DND-41 (cell line): ENCODE measurements at places on chromosomes 4 and X.

DNA sequence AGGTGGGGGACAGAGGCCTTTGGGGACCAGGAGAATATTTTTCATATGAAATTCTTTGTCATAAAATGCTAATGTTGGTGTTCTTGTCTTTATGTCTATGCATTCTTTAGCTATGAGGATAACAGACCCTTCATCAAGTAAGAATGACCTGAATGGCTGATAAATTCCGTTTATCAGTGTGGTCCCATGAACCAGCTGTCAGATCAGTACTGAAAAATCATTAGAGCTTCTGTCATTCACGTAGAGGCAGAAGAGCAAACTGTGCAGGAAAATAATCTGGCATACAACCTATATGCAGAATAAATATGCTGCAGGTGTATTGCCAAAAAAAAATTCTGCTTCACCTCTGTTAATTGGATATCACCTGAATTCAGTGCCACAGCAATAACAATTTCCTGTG, 828.6 kb downstream of the ADGRL3 start:
- H3K4me1 ChIP-seq, result peaks cover 6% of the 10 kb centered on the region; the same call in 1 of the 2 replicates
- no peak overlapping the region for H3K4me3 ChIP-seq
- DNase-seq, result no peak
- H3K36me3 ChIP-seq, result no peaks in the 10 kb centered on the region
- H3K27ac ChIP-seq, result no peak overlapping the region
- H3K27me3 ChIP-seq, result no peaks in the 10 kb centered on the region

DNA sequence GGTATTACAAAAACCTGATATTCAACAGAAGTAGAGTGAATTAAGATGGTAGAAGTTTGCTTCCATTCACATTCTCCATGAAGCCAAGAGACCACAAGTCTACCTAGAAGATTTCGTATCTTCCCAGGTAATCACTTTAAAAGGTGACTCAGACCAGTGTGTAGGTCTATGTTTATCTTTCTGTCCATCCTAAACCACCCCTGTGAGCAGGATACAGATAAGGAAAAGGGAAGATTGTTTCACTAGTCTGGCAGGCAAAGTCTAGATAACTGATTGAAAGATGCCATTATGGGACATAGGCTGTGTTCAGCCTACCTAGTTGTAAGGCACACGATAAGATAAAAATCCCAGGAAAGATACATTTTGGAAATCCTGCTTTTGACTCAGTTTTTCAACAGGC, 244.3 kb upstream of the NWD2 start:
- DNase-seq, result no peak
- no peak overlapping the region for H3K4me3 ChIP-seq
- no peaks in the 10 kb centered on the region for H3K36me3 ChIP-seq
- no peaks in the 10 kb centered on the region for H3K27me3 ChIP-seq
- no peak overlapping the region for H3K27ac ChIP-seq
- no peaks in the 10 kb centered on the region for H3K4me1 ChIP-seq

DNA sequence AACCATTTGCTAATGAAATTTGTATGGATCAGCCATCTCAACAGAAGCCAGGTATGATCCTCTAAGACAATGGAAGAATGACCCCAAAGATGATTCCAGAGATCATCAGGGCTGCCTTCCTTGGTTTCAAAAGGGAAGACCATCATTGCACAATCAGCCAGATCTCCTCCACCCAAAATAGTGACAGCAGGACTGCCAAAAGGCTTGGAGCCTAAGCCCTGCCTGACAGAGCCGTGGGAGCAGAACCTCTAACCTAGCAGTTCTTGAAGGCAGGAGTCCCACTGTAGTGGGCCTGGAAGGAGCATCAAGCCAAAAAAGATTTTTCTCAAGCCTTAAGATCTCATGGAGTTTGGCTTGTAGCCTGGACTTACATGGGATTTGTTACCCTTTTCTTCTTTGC, 226.0 kb downstream of the RASL11B start:
- H3K27me3 ChIP-seq, result no peaks in the 10 kb centered on the region
- H3K4me3 ChIP-seq, result no peak overlapping the region
- H3K36me3 ChIP-seq, result no peaks in the 10 kb centered on the region
- no peaks in the 10 kb centered on the region for H3K4me1 ChIP-seq

DNA sequence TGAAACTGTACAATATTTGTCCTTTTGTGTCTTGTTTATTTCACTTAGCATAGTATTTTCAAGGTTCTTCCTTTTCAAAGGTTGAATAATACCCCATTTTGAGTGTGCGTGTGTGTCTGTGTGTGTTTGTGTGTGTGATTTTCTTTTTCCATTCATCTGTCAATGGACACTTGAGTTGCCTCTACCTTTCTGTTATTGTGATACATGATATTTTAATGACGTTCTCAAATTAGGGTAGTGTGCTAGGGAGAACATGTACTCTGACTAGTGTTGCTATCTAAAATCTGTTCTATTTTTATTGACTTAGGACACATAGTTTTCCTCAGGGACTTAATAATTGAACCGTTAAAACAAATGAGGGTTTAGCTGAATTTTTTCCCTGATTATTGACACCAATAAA, 9.9 kb downstream of the MMRN1 start:
- no peaks in the 10 kb centered on the region for H3K36me3 ChIP-seq
- H3K4me3 ChIP-seq, result no peak overlapping the region
- no peak overlapping the region for H3K27ac ChIP-seq
- peaks cover 16% of the 10 kb centered on the region for H3K4me1 ChIP-seq
- H3K27me3 ChIP-seq, result no peaks in the 10 kb centered on the region

- no peak for DNase-seq
- H3K4me1 ChIP-seq, result peaks cover 87% of the 10 kb centered on the region
- H3K27ac ChIP-seq, result peak overlapping the region; percentile 84
- no peaks in the 10 kb centered on the region for H3K27me3 ChIP-seq
Measured at GRCh38 chr4:142725886-142726285, 120.2 kb downstream of the INPP4B start.

DNA sequence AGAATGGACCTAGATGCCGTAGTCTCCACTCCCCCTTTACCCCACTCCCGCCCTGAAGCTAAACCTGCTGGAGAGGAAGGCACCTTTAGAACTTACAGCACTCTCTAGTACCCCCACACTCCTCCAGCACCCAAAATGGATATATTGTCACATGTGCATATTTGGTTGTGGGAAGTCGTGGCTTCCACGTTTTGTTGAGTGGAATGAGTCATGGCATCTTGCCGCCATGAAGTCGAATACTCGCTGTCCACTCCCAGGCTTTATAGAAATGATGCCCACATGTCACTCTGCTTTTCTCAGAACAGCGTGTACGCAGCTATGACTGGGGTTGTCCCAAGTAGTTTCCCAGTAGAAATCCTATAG, 545 bp downstream of the ABCE1 start:
- peaks cover 39% of the 10 kb centered on the region for H3K36me3 ChIP-seq
- H3K4me1 ChIP-seq, result peaks cover 58% of the 10 kb centered on the region
- H3K27ac ChIP-seq, result peak overlapping the region; percentile 93
- DNase-seq, result peak; percentile 48
- no peaks in the 10 kb centered on the region for H3K27me3 ChIP-seq

- no peak overlapping the region for H3K4me3 ChIP-seq
- no peak for DNase-seq
- H3K36me3 ChIP-seq, result no peaks in the 10 kb centered on the region
Measured at GRCh38 chrX:22088326-22088725, 56.2 kb downstream of the PHEX start.

GRCh38 chr4:26223155-26223554, 97.7 kb upstream of the RBPJ start:
- no peak for DNase-seq
- H3K4me3 ChIP-seq, result no peak overlapping the region
- no peaks in the 10 kb centered on the region for H3K36me3 ChIP-seq
- H3K27ac ChIP-seq, result no peak overlapping the region
- H3K27me3 ChIP-seq, result no peaks in the 10 kb centered on the region
- no peaks in the 10 kb centered on the region for H3K4me1 ChIP-seq

DNA sequence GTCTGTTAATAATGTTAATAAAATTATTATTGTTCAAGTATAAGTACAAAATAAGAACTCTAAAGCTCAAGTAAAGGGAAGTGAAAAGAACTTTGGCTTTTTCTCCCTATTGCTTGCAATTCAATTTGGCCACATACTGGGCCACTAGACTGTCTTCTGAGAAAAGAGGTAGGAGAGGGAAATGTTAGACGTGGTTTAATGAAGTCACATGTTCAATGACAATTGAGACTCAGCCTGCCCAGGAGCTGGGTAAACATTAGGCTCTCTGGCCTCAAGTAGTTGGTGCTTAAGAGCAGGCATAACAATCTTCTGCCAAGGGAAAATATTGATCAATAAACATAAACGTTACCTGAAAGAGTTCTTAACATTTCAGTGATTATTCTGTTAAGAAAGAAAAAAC, 15.1 kb upstream of the PRSS12 start:
- DNase-seq, result no peak
- no peak overlapping the region for H3K4me3 ChIP-seq
- H3K27me3 ChIP-seq, result peaks cover 5% of the 10 kb centered on the region

GRCh38 chrX:63652086-63652765, 132.8 kb downstream of the ARHGEF9 start:
- H3K27me3 ChIP-seq, result no peaks in the 10 kb centered on the region
- peaks cover 36% of the 10 kb centered on the region for H3K36me3 ChIP-seq
- no peak for DNase-seq
- no peak overlapping the region for H3K27ac ChIP-seq
- no peaks in the 10 kb centered on the region for H3K4me1 ChIP-seq
- no peak overlapping the region for H3K4me3 ChIP-seq

GRCh38 chrX:136710325-136710951, 62.5 kb downstream of the CD40LG start:
- peaks cover 52% of the 10 kb centered on the region for H3K36me3 ChIP-seq
- no peak overlapping the region for H3K4me3 ChIP-seq
- no peak for DNase-seq
- peaks cover 2% of the 10 kb centered on the region for H3K4me1 ChIP-seq

- H3K36me3 ChIP-seq, result no peaks in the 10 kb centered on the region
- H3K27ac ChIP-seq, result no peak overlapping the region
Measured at GRCh38 chr4:8251110-8251883, 18.3 kb upstream of the HTRA3 start.

GRCh38 chr4:56211202-56211601, 176.1 kb downstream of the AASDH start:
- no peak for DNase-seq
- no peaks in the 10 kb centered on the region for H3K27me3 ChIP-seq
- H3K4me3 ChIP-seq, result no peak overlapping the region
- no peaks in the 10 kb centered on the region for H3K36me3 ChIP-seq

DNA sequence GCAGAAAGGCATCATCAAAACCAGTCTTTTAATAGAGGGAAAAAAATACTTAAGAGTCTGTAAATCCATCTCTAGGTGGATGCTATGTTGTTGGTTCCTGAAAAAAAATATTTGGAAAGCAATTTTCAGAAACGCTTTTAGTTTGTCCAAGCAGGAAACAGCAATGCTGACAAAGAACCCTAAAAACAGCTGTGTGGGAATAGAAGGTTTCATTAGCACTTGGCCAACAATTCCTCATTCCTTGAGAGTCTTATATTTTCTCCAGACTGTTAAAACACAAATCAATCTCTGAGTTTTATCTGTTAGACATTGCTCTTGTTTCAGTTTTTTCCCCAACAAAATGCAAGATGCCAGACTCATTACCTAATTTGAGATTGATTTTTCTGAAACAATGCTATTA, 6.4 kb downstream of the MXRA5 start:
- no peaks in the 10 kb centered on the region for H3K36me3 ChIP-seq
- no peaks in the 10 kb centered on the region for H3K27me3 ChIP-seq
- no peak for DNase-seq
- no peak overlapping the region for H3K4me3 ChIP-seq
- no peak overlapping the region for H3K27ac ChIP-seq

DNA sequence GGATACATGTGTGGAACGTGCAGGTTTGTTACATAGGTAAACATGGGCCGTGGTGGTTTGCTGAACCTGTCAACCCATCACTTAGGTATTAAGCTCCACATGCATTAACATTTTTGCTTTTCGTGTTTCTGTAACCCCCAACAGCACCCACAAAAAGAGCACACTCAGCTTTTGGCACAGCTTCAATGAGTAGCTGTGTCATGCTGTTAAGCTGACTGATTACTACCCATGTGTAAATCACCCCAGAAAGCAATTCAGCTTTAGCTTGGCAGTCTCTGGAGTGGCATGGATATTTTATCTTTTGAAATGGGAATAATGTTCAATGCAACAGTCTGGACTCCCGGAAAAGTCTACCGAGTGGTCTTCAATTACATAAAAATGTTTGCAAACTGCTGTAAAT, 734.3 kb downstream of the STIM2 start:
- no peak for DNase-seq
- no peaks in the 10 kb centered on the region for H3K4me1 ChIP-seq
- H3K36me3 ChIP-seq, result no peaks in the 10 kb centered on the region
- no peak overlapping the region for H3K27ac ChIP-seq
- no peaks in the 10 kb centered on the region for H3K27me3 ChIP-seq

- H3K4me1 ChIP-seq, result no peaks in the 10 kb centered on the region
- no peak overlapping the region for H3K4me3 ChIP-seq
- no peaks in the 10 kb centered on the region for H3K36me3 ChIP-seq
- H3K27me3 ChIP-seq, result no peaks in the 10 kb centered on the region
Measured at GRCh38 chrX:23623797-23624196, 43.5 kb upstream of the PRDX4 start.

GRCh38 chr4:109184491-109184961, 117.9 kb downstream of the COL25A1 start:
- no peak for DNase-seq
- no peaks in the 10 kb centered on the region for H3K4me1 ChIP-seq
- H3K27ac ChIP-seq, result no peak overlapping the region
- no peaks in the 10 kb centered on the region for H3K36me3 ChIP-seq

- H3K4me3 ChIP-seq, result no peak overlapping the region
- no peak for DNase-seq
- no peak overlapping the region for H3K27ac ChIP-seq
- no peaks in the 10 kb centered on the region for H3K4me1 ChIP-seq
- H3K27me3 ChIP-seq, result no peaks in the 10 kb centered on the region
Measured at GRCh38 chr4:110616238-110617074, 6.4 kb downstream of the PITX2 start.

DNA sequence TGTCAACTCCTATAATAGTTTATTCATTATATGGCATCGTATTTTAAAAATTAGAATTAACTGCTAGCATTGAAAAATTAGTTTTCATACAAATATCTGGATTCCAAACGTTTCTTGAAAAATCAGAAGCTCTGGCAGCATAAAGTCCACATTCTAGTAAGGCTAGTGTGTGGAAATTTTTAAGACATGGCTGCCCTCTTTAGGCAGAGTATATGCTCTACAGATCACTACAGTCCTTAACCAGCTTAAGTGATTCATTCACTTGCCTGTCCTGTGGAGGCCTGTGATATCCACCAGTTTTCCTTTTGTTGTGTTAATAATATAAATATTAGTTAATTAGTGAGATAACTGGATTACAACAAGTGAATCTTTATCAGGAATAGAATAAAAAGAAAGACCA, 287.2 kb downstream of the OPHN1 start:
- H3K36me3 ChIP-seq, result no peaks in the 10 kb centered on the region
- no peak overlapping the region for H3K4me3 ChIP-seq

- no peak for DNase-seq
- no peaks in the 10 kb centered on the region for H3K27me3 ChIP-seq
- no peak overlapping the region for H3K4me3 ChIP-seq
- H3K4me1 ChIP-seq, result no peaks in the 10 kb centered on the region
- H3K36me3 ChIP-seq, result no peaks in the 10 kb centered on the region
- no peak overlapping the region for H3K27ac ChIP-seq
Measured at GRCh38 chr4:56156141-56156540, 207.4 kb downstream of the CEP135 start.

- no peak overlapping the region for H3K4me3 ChIP-seq
- no peaks in the 10 kb centered on the region for H3K27me3 ChIP-seq
- no peak overlapping the region for H3K27ac ChIP-seq
- H3K36me3 ChIP-seq, result no peaks in the 10 kb centered on the region
Measured at GRCh38 chr4:156620786-156621185, 350.8 kb downstream of the PDGFC start.

- no peaks in the 10 kb centered on the region for H3K27me3 ChIP-seq
- H3K36me3 ChIP-seq, result peaks cover 5% of the 10 kb centered on the region
- no peaks in the 10 kb centered on the region for H3K4me1 ChIP-seq
- no peak overlapping the region for H3K4me3 ChIP-seq
Measured at GRCh38 chr4:82744284-82744968, 54.2 kb downstream of the SCD5 start.
